Fibroblast of skin of scalp (primary cell): ENCODE measurements at places on chromosomes 2 and 18.

- peak; percentile 37 for DNase-seq
These were observed 21.2 kb downstream of the QPCT start for GRCh38 chr2:37365669-37366068.

DNA sequence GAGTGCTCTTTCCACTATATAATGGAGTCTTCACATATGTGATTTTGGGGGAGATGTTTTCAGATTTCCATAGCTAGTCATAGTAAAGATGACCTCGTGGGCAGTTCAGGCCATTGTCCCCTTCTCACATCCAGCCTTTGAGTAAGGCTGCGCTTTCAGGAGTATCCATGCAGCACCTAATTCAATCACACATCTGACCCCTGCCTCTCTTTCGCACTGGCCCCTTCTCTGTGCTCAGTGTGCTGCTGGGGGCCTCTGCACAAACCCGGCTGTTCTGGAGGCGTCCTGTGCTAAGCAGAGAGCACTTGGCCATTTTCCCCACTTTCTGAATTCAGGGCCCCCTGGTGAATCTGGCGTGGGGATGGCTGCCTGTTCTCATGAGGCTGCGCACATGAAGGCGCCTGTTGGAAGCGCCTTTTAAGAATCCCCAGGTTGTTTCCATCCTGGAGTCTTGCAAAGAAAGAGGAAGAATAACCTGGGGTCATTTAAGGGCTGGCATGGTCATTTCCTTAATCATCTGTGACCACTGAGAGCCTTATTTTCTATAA, 96.0 kb upstream of the ALPP start:
- no peak for DNase-seq

GRCh38 chr18:361941-362310, 94.1 kb upstream of the THOC1 start:
- peak; percentile 99 for DNase-seq

DNA sequence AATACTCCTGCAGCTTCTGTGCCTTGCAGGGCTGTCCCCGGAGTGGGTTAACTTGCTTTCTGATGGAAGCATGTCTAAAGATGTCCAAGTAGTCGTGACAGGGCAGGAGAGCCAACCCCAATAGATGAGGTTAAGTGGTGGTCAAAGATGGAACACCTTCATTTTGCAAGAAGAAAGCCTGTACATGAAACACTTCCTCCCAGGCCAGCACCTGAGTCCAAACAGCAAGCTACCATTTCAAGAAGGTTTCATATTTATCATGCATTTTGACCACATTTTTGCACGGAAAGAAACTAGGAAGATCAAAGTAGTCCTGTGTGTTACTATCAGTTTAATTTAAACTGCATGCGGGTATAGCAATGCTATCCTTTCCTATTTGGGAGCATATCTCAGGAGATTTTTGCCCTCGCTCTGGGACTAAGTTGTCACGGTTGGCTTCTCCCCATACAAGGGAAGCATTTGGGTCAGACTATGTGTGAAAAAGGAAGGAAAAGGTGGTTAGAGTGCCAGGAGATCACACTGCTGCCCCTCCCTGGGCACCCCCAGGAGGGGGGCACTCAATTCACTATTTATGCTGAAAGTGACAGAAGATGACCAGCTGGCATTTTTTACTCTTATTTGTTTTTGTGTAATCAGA, 187.6 kb downstream of the ZNF521 start:
- DNase-seq, result no peak

DNA sequence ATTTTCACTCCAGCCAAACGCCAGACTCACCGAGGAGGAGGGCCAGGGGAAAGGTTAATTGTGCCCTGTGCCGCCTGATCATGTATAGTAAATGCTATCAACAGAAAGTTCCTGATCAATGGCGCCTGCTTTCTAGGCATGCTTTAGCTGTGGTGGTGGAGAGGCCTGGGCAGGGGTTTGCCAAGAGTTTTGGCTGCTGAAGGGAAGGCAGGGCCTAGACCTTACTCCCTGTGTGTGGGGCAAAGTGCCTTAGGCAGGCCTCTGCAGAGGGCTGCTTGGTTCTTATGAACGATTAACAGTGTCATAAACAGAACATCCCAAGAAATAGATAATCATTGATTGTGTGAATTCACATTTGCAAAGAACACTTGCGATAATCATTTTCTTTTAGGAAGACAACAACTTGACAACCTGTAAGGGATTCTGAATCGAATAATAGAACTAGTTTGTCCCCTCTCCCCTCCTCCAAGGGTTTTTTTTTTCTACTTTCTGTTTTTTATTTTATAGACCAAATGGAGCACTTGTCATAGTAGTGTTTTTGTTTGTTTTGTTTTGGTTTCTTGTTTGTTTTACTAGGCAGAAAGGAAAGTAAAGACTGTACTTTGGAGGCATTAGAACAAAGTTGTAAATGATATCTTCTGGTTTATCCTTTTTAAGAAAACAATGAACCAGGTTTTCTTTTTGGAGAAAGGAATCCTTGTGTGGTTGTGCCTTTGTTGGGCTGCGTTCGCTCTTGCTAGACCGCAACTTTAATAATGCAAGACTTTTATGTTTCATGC, 6.5 kb downstream of the TSHZ1 start:
- no peak for DNase-seq

DNA sequence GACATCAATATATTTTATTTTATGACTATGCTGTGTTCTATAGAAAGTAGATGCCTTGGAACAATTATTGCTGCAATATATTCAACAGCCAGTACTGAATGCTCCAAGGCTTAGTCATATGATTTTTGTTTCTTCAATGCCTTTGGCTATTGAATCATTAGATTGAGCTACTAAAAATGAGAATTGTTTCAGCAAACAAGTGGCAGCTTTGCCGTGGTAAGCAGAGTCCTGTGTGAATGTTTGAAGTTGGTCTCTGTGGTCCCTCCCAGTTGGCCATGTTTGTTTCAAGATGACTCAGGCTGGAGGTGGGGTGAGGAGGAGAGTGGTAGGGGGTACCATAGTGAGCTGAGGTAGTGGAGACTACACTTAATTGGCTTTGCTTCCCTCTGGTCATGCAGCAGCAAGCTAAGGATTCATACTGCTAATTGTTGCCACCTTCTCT, 198.6 kb upstream of the EPAS1 start:
- DNase-seq, result peak; percentile 88

GRCh38 chr2:157792335-157793052, 83.6 kb downstream of the ACVR1 start:
- peak; percentile 79 for DNase-seq

DNA sequence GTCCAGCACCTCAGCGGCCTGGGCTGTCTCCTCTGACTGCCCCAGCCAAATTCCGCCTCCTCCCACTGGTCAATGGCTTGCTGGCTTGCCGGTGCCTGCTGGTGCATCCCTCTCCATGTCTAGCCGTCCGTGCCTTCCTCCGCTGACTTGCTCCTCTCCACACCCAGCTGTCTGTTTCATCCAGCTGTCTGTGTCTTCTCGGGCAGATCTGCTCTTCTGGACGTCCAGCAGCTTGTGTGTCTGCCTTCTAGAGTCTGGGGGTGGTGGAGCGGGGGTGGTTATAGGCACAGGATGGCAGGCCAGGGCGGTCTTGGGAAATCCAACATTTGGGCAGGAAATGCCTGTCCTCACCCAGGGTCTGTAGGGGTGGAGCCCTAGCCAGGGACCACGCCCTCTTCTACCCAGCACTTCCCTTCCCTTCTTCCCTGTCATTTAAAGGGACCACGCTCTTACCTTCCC, 369.2 kb downstream of the GALNT13 start:
- DNase-seq, result no peak

DNA sequence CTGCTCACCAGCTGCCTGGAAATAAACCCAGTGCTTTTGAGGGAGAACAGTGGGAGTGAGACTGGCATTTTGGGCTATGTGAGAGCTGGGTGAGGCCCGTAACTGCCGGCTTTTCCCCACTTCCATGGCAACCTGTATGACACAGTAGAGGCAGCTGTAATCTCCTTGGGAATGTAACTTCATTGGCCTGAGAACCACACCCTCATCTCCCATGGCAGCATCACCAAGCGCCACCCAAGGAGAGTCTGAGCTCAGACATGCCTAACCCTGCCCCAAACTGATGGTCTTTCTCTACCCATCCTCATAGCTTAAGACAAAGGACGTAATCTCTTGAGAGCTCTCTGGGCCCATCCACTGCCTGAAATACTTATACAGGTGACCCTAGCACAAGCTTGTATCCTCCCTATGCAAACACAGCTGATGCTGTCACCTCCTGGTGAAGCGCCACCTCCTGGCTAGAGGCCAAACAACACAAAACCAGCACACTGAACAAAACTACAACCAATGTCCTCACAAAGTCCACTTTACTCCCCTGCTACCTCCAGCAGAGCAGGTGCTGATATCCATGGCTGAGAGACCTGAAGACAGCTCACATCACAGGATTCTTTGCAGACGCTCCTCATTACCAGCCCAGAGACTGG, 763.4 kb upstream of the NRXN1 start:
- no peak for DNase-seq

GRCh38 chr18:31489311-31489710, 8.7 kb upstream of the DSG2 start:
- no peak for DNase-seq

DNA sequence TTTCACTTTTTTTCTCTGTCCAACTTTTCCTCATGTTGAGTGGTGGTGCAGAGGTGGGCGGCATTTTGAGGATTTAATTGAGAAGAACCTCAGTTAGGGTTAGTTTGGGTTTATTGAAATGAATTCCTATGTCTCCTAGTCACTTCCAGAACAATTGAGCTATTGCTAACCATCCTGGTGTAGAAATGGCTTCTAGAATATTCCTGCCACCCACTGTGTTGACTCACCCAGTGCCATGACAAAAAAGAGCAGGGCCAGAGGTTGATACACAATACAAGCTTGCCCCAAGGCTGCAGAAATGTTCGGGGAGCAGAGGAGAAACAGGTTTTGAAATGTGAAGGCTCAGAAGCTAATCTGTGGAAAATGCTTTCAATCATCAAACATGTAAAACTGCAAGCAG, 167.1 kb upstream of the TRIB2 start:
- peak; percentile 46 for DNase-seq

DNA sequence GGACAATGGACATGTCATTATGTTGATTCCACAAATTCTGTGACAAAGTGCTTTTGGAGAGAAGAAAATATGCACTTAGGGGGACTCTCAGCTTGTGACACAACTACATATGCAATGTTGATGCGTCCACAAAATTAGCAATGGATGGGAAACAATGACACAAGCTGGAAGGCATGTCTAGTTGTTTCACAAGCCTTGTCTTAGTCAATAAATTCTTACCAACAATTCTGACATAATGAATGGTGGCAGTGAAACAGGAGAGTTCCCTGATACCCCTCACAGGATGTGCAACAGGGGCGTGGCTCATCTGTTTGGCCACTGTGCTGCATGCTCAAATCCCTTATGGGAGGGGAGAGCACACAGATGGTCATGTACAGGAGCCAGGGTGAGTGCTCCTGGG, 347.2 kb upstream of the DLGAP1 start:
- no peak for DNase-seq

DNA sequence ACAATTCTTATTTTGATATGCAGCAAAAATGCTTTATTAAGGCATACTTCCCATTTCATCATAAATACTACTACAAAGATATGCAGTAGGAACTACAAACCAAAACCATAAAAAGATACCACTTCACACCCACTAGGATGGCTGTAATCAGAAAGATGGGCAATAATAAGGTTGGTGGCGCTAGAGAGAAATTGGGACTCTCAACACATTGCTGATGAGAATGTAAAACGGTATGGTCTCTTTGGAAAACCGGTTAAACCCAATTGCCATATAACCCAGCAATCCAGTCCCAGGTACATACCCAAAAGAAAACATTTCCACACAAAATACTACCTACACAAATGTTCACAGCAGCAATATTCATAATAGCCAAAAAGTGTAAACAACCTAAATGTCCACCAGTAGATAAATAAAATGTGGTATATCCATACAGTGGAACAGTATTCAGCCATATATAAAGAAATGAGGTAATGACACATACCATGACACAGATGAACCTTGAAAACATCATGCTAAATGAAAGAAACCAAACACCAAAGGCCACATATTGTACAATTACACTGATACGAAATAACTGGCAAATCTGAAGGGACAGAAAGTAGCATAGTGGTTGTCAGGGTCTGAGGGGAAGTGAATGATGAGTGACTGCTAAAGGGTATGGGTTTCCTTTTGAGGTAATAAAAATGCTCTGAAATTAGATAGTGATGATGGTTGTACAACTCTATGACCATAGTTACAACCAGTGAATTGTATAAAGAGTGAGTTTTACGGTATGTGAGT, 12.7 kb downstream of the SP3 start:
- no peak for DNase-seq

- peak; percentile 63 for DNase-seq
These were observed 478.5 kb upstream of the TNP1 start for GRCh38 chr2:217338306-217338916.

DNA sequence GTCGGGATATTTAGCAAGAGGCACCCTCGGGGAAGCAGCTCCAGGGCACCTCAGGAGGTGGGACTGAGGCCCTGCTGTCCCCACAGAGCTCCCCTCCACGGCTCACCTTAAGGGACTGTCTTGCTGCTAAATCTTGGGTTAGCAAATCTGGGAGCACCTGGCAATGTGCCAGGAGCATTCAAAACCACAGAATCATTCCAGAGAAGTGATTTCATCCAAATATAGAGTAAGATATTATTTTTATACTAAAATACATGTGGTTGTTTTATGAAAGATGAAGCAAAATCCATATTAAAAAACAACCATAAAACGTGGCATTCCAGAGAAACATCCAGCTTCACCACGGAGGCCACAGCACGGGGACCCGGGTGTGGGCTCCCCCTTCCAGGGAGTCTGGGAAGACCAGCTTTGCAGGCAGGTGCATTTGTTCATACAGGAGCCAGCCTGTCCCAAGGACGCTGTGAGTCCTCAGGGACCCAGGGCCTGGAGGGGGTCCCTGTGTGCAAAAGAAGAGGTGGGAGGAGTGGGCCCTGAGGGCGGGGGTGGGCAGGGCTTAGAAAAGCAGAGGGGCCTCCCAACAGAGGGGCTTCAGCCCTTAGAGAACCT, 16.3 kb downstream of the HS1BP3 start:
- DNase-seq, result peak; percentile 81

- no peak for DNase-seq
These were observed 769 bp downstream of the ALMS1 start for GRCh38 chr2:73386342-73386868.

DNA sequence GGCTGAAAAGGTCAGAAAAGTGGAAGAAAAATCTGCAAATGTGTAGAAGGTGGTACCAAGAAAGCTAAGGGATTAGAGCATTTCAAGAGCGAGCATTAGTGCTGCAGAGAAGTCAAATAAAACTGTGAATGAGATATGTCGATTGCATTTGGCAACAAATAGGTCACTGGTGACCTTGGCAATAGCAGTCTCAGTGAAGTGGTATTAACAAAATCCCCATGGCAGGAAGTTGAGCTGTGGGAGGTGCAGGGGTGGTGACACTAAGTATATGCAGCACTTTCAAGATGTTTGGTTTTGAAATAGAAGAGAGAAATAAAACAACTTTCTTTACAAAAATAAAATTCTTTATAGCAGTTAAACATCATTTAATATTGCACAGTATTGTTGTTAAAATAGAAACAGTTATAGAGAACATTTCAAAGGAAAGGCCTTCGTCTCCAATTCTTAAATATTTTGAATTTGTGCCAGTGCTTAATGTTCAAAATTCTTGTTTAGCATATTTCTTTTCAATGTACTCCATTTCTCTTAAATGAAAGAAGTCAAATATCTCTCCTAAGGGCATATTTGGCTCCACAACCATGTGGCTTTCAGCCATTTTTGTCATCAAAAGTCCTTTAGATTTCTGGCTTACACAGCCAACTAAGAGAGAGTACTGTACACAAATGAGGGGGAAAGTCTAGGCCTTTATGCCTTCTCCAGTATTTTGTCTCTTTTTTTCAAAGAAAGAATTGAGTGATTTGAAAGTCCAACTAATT, 443.0 kb upstream of the MMADHC start:
- DNase-seq, result no peak

- no peak for DNase-seq
These were observed 44.8 kb upstream of the C2orf15 start for GRCh38 chr2:99096728-99097127.

GRCh38 chr18:78783564-78783960, 196.1 kb upstream of the SALL3 start:
- DNase-seq, result no peak
